Tracheal epithelial cell (primary cell): ENCODE measurements at places on chromosomes 2 and 18. TPM values are rescaled to one million over a fixed set of nuclear protein-coding genes. Genes with fewer than 3 reads are reported as not detected.

The RGPD3 gene
- total RNA-seq: 0.21 and 0.24 TPM in 2 replicates

The KIAA1328 gene
- 3.9 and 4.5 TPM in 2 replicates for total RNA-seq

The TUBB6 gene
- total RNA-seq: 457 and 886 TPM in 2 replicates

The BOK gene
- total RNA-seq: 27.5 and 48.2 TPM in 2 replicates

The COPS7B gene
- total RNA-seq: 9.2 and 10.1 TPM in 2 replicates

The RAB6C gene
- not detected in 2 replicates for total RNA-seq

The CAPN10 gene
- 19.4 and 21.9 TPM in 2 replicates for total RNA-seq

The CD8B2 gene
- not detected in 2 replicates for total RNA-seq

The AKAIN1 gene
- not detected in 2 replicates for total RNA-seq

The CREG2 gene
- 1.1 and 1.7 TPM in 2 replicates for total RNA-seq

The VAMP8 gene
- total RNA-seq: 36.2 and 42.2 TPM in 2 replicates

The MC2R gene
- not detected in 2 replicates for total RNA-seq

The RND3 gene
- 100.0 and 308 TPM in 2 replicates for total RNA-seq

The CCDC102B gene
- 0.96 TPM in 1 of 2 replicates, not detected in the other for total RNA-seq

The RAB12 gene
- 65.1 and 69.3 TPM in 2 replicates for total RNA-seq

The IL36RN gene
- total RNA-seq: 1.1 and 8.4 TPM in 2 replicates

The DTNA gene
- 2.1 and 13.0 TPM in 2 replicates for total RNA-seq

The SERPINB4 gene
- 8.1 and 10.8 TPM in 2 replicates for total RNA-seq

The CFLAR gene
- total RNA-seq: 92.3 and 155 TPM in 2 replicates

The FAM237A gene
- not detected in 2 replicates for total RNA-seq

The CRYGC gene
- total RNA-seq: not detected in 2 replicates

The CAPN14 gene
- total RNA-seq: 2.2 and 6.8 TPM in 2 replicates

The EFHD1 gene
- 1.2 TPM in 1 of 2 replicates, not detected in the other for total RNA-seq

The DLGAP1 gene
- total RNA-seq: 0.21 and 0.72 TPM in 2 replicates
